ENCODE measurements at places on chromosomes 7 and 10. TPM values are rescaled to one million over a fixed set of nuclear protein-coding genes. Genes with fewer than 3 reads are reported as not detected.
A peak's percentile ranks its signal among the peaks of the same experiment; 100 is the strongest.

GRCh38 chr10:6648894-6649720, 69.0 kb upstream of the PRKCQ start:
- no peak overlapping the region for H3K4me3 ChIP-seq
- no peaks in the 10 kb centered on the region for H3K4me1 ChIP-seq
- DNase-seq = no peak
- H3K36me3 ChIP-seq = no peaks in the 10 kb centered on the region
- H3K27ac ChIP-seq = no peak overlapping the region
- no peaks in the 10 kb centered on the region for H3K27me3 ChIP-seq

SAMD9L gene
- total RNA-seq = 1.3 TPM

- DNase-seq = no peak
- H3K4me1 ChIP-seq = peaks cover 13% of the 10 kb centered on the region
- no peaks in the 10 kb centered on the region for H3K27me3 ChIP-seq
- no peak overlapping the region for H3K27ac ChIP-seq
- H3K36me3 ChIP-seq = no peaks in the 10 kb centered on the region
- no peak overlapping the region for H3K4me3 ChIP-seq
Observed at GRCh38 chr10:73581918-73582317, 9.2 kb downstream of the USP54 start.

GRCh38 chr10:26557641-26558014, 119.5 kb downstream of the APBB1IP start:
- no peak overlapping the region for H3K4me3 ChIP-seq
- H3K36me3 ChIP-seq = no peaks in the 10 kb centered on the region
- no peak for DNase-seq
- H3K4me1 ChIP-seq = no peaks in the 10 kb centered on the region
- no peaks in the 10 kb centered on the region for H3K27me3 ChIP-seq
- H3K27ac ChIP-seq = no peak overlapping the region

DNA sequence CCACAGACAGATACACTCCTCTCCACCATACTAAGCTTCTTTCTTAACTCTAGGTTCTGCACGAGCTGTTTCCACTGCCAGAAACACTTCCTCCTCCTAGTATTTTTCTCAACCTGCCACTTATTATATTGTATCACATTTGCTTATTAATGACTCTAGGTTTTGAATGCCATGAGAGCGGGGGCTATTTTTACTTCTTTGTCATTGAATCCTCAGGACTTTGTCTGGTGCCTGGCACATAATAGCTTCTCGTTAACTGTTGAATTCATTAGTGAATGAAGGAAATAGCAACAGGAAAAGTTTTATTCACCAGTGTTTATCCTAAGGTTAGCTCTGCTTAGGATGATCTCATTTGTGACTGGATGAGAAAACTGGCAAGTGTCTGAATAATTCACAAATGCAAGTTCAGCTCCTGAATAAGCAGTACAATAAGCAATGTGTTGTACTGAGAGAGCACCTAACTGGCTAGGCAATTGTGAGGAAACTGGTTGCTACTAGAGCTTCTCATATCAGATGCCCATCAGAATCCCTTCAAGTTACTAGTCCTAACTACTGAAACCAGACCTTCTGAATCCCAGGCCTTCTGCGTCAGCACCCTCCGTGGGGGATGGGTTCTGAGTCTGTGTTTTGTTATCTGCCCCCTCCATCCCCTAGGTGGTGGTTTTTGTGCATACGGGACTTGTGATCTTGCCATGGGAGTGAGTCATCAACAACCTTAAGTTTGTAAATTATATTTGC, 92.7 kb downstream of the LSMEM1 start:
- DNase-seq = no peak

DNA sequence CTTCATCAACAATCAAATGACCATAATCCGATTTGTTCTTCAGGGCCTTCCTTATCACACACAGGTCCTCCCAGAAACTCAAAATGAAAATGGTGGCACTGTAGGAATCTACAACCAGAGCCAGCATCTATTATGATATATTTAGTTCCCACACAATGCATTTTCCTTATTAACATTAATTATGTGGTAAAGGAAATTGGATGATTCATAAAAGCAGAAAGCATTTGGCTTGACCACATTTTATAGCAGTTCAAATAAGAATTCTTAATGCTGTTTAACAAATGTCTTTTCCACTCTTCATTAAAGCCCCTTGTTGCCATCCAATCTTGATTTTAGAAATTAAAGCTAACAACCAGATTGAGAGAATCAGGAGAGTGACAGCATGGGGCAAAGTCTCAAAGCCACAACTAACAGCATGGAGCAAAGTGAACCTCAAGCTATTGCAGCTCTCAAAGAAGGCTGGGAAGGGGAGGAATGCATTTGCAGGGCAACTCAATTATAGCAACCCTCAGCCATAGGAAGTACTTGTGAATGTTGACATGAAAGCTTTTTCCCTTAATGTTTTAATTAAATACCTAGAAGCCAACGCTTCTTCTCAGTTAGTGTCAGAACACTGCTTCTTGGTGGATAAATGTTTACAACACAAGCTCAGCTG, 549.1 kb downstream of the NXPH1 start:
- no peaks in the 10 kb centered on the region for H3K4me1 ChIP-seq
- H3K27ac ChIP-seq = no peak overlapping the region
- H3K4me3 ChIP-seq = no peak overlapping the region
- no peaks in the 10 kb centered on the region for H3K36me3 ChIP-seq
- no peak for DNase-seq
- no peaks in the 10 kb centered on the region for H3K27me3 ChIP-seq

- H3K27me3 ChIP-seq = no peaks in the 10 kb centered on the region
- no peaks in the 10 kb centered on the region for H3K36me3 ChIP-seq
- H3K27ac ChIP-seq = no peak overlapping the region
- no peak overlapping the region for H3K4me3 ChIP-seq
Observed at GRCh38 chr7:111108000-111108399, 17.1 kb downstream of the LRRN3 start.

DNA sequence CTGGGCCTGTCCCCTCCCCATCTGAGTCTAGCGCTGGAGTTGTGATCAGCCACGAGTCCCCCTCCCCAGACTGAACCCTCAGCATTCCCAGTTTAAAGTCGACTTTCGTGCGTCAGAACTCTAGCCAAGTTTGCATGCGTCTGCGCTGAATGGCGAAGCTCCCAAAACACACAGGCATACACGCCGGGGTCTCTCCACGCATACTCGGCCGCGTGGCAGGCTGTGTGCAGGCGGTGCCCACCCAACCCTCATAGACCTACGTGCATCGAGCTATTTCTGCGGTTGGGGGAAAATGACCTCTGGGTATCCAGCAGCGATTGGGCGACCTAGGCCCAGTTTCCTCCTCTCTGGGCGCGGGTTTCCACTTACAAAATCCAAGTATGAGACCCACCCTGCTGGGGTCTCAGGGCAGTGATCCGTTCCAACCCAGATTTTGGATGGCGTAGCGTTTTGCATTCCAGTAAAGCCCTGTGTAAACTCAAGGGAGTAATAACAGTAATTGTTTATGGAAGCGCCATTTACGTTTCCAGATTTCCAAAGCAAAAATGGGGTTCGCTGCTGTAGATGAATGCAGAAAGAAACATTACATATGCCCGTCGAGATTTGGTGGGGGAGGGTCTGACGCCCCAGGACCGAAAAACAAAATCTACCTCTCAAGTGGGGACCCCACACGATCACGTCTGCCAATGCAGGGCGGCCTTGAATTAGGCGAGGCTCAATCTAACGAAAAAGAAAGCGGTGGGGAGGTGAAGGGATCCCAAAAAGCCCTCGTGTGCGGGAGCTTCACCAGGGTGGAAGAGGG, 2.0 kb upstream of the HMX3 start:
- H3K4me3 ChIP-seq = peak overlapping the region; percentile 34
- H3K4me1 ChIP-seq = peaks cover 12% of the 10 kb centered on the region
- no peaks in the 10 kb centered on the region for H3K27me3 ChIP-seq
- no peak for DNase-seq

DNA sequence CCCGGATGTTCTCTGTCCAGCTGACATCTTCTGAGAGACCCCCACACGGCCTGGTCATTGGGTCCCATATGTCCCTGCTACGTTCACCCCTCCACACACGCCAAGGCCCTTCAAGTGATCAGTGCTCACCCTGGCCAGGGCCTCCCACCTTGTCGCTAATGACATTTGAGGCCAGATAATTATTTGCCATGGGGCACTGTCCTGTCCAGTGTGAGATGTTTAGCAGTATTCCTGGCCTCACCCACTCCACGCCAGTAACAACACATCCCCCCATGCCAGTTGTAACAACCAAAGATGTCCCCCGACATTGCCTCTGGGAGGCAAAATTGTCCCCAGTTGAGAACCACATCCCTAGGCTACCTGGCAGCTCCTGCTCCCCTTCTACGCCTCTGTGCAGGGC, 49.9 kb upstream of the NANOS1 start:
- H3K27me3 ChIP-seq = no peaks in the 10 kb centered on the region
- H3K27ac ChIP-seq = no peak overlapping the region
- H3K4me1 ChIP-seq = peaks cover 6% of the 10 kb centered on the region
- H3K36me3 ChIP-seq = no peaks in the 10 kb centered on the region
- no peak overlapping the region for H3K4me3 ChIP-seq

DNA sequence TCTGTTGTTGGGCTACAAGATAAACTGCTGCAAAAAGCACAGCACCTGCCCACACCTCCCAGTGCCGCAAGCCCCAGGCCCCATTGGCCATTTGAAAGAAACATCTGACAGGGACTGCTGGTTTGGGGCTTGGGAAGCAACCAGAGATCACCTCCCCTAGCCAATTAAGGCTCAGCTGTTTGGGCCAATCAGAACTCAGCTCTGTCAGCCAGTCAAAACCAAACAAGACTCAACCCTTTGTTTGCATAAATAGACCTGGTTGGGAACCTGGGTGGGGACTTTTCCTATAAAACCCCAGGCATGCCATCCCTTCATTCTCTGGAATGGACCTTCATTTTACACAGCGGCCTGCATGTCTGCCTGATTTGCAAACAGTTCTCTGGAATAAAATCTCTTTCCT, 17.2 kb upstream of the NME8 start:
- no peak for DNase-seq
- H3K36me3 ChIP-seq = no peaks in the 10 kb centered on the region
- H3K27me3 ChIP-seq = no peaks in the 10 kb centered on the region
- no peak overlapping the region for H3K27ac ChIP-seq
- H3K4me3 ChIP-seq = no peak overlapping the region
- peaks cover 4% of the 10 kb centered on the region for H3K4me1 ChIP-seq

CCDC7 gene
- 6.0 TPM for total RNA-seq

DNA sequence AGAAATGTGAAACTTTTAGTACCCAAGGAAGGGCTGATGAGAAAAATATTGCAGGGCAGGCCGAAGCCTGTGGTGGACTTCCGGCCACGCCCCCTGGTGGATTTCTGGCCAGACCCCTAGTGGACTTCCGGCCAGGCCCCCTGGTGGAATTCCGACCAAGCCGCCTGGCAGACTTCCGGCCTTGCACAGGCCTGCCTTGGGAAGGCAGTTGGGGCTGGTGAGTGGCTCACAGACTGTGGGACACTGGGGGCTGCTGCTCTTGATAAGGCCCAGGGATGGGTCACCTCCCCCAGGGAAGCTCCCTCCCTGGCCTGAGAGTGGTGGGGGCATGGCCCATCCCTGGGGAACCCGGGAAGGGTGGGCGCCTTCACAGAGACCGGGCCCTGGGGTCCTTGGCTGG, 116.4 kb upstream of the MKI67 start:
- no peak overlapping the region for H3K27ac ChIP-seq
- H3K4me1 ChIP-seq = no peaks in the 10 kb centered on the region
- peaks cover 5% of the 10 kb centered on the region for H3K27me3 ChIP-seq
- no peak for DNase-seq

CALML5 gene
- not detected for total RNA-seq

- H3K4me1 ChIP-seq = peaks cover 22% of the 10 kb centered on the region
- no peak overlapping the region for H3K4me3 ChIP-seq
- DNase-seq = no peak
- H3K36me3 ChIP-seq = no peaks in the 10 kb centered on the region
Observed at GRCh38 chr7:27148031-27148755, 619 bp upstream of the HOXA6 start.

INMT gene
- total RNA-seq = 0.13 TPM

DNA sequence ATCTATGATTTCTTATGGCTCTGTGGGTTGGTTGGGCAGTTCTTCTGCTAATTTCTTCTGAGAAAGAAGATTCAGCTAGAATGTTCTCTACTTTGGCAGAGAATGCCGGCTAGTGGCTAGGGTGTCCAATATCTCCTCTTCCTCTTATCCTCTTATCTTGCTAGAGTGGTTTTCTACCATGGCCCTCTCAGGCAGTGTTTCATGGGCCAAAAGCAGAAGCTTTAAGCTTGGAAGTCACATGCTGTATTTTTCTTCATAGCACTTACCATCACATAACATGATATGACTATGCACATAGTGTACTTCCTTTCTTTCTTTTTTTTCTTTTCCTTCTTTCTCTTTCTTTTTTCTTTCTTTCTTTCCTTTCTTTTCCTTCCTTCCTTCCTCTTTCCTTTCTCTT, 140.0 kb downstream of the ITGB8 start:
- H3K36me3 ChIP-seq = no peaks in the 10 kb centered on the region
- no peak overlapping the region for H3K27ac ChIP-seq
- H3K4me3 ChIP-seq = no peak overlapping the region
- no peaks in the 10 kb centered on the region for H3K27me3 ChIP-seq

GRCh38 chr7:103447073-103447960, 1.3 kb upstream of the SLC26A5 start:
- peaks cover 51% of the 10 kb centered on the region for H3K27me3 ChIP-seq
- peaks cover 3% of the 10 kb centered on the region for H3K4me1 ChIP-seq
- H3K27ac ChIP-seq = no peak overlapping the region

MSMB gene
- total RNA-seq = not detected

- no peaks in the 10 kb centered on the region for H3K36me3 ChIP-seq
- H3K4me3 ChIP-seq = no peak overlapping the region
- H3K27me3 ChIP-seq = no peaks in the 10 kb centered on the region
- no peak overlapping the region for H3K27ac ChIP-seq
- no peak for DNase-seq
- H3K4me1 ChIP-seq = no peaks in the 10 kb centered on the region
Observed at GRCh38 chr7:82405301-82405700, 38.3 kb downstream of the CACNA2D1 start.

DNA sequence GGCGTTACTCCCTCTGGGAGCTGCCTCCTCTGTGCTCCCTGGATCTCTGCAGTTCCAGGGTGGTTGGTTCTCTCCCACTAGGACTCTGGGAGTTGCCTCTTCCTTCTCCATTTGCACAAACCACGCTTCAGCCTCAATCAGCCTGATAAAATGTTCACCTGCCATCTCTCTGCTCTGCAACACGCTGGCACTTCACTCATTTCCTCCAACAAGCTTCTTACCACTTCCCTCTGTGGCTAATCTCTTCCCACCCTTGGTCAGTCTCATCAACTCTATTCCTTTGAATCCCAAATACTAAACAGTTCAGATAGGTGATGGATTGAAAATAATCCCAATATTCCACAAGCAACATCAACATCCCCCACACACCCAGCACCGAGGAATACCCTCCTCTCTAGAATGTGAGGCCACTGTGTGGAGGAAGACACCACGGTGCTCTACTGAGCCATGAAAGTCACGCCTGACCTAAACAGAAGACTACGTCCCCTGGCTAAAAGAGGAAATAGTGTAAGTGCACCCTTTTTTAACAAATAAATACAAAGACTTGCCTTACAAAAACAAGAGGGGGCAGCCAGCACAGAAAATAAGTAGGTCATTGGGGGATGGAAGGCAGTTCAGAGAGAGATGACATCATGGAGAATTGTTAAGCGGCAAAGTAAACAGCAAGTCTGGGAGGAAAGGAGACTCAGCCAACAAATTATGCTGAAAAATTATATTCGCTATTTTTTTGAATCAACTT, 1.9 kb upstream of the FAM170B start:
- no peaks in the 10 kb centered on the region for H3K4me1 ChIP-seq
- no peak overlapping the region for H3K4me3 ChIP-seq
- peaks cover 17% of the 10 kb centered on the region for H3K27me3 ChIP-seq
- H3K36me3 ChIP-seq = no peaks in the 10 kb centered on the region
- no peak for DNase-seq
- H3K27ac ChIP-seq = no peak overlapping the region

- no peaks in the 10 kb centered on the region for H3K36me3 ChIP-seq
- no peak for DNase-seq
- H3K4me3 ChIP-seq = no peak overlapping the region
- H3K27me3 ChIP-seq = no peaks in the 10 kb centered on the region
Observed at GRCh38 chr10:3978174-3978573, 193.2 kb upstream of the KLF6 start.

GPER1 gene
- 2.9 TPM for total RNA-seq
